ENCODE measurements at places on chromosomes 12 and 14.

GRCh38 chr14:58862416-58863160, 224.8 kb downstream of the DACT1 start:
- DNase-seq, result no peak

- no peak for DNase-seq
Observed at GRCh38 chr12:48084841-48085460, 20.9 kb downstream of the SENP1 start.

- DNase-seq, result no peak
Observed at GRCh38 chr12:125683748-125684381, 618.6 kb downstream of the AACS start.

GRCh38 chr12:24535334-24536069, 413.4 kb downstream of the BCAT1 start:
- no peak for DNase-seq

GRCh38 chr12:131105736-131106348, 152.1 kb downstream of the ADGRD1 start:
- DNase-seq, result peak; percentile 22

- no peak for DNase-seq
Observed at GRCh38 chr14:101174522-101174838, 271.0 kb upstream of the RTL1 start.

GRCh38 chr12:40106655-40107054, 774 bp upstream of the SLC2A13 start:
- DNase-seq, result no peak

- DNase-seq, result no peak
Observed at GRCh38 chr12:4244868-4245267, 28.7 kb upstream of the CCND2 start.

DNA sequence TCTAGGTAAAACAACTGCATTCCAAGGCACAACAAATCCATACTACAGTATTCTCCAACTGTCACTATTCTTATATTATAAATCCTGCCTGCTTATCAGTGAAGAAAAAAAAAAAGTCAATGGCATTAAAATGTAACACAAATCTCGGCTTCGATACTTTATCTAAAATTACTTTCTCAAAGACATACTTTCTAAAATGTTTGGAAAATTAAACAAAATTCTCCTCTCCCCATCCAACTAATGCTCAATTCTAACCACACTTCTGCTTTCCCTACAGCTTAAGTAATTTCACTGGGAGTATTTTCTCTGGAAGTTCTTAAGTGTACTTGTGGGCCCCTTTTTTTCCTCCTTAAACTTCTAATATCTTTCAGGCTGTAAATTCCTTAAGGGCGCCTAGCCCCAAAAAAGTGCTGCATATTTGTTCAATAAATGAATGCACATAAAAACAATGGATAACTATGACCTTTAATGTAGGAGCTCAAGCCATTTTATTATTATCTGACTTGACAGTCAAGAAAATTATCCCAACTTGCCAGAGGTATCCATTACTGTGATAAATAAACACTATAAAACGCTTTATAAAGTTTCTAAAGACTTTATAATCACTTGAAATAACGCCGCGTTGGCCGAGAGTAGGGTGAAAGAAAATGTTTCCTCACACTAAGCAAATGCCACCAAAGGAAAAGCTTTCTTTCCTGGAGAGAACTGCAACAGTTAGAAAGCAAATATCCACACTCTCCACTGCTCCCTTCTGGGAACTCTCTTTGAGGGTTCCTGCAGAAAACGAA, 977 bp downstream of the HEATR5A start:
- DNase-seq, result no peak

DNA sequence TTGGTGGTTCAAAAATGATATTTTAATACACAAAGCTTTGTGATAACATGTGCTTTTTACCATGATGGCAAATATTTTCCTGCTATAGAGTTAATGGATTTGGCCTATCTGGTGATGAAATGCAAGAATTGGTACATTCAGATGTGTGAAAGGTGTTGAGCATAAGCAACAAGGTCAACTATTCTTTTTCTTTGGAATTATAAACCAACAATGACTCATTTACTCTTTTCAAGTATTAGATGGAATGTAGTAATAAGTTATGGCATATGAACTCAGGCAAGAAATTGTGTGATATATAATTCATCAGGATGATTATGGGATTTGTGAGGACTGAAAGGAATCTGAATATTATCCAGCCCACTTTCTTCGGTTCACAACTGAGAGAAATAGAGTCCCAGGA, 471.4 kb downstream of the ETNK1 start:
- DNase-seq, result no peak

DNA sequence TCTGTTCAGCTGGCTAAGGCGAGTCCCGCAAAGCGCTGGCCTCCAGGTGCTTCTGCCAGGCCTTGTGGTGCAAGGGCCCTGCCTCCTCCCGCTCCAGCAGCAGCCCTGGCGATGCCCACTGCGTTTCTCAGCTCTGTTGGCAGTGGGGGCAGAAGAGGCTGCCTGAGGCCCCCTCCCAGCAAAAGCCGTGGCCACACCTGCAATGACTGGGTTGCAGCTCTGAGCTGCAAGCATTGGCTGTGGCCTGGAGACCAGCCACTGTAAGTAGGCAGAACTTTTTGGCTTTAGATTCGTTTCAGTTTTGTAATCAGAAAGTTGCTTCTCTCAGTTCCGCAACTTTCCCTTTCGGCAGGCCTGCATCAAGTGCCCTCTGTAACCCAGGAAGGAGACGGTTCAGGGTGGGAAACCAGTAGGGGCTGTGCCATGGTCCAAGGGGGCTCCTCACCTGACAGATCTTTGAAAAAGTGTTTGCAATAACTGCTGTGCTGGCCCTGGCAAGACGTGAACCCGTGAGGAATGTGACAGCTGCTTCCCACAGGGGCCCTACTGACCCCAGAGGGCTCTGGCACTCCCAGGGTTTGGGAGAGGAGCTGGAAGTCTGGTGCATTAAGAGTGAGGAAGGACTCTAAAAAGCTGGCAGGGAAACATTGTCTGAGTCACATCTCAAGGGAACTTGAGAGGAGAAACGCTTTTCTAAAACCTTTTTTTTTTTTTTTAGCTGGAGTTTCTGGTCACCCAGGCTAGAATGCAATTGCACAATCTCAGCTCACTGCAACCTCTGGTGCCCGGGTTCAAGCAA, 54.5 kb upstream of the MAX start:
- DNase-seq, result no peak

DNA sequence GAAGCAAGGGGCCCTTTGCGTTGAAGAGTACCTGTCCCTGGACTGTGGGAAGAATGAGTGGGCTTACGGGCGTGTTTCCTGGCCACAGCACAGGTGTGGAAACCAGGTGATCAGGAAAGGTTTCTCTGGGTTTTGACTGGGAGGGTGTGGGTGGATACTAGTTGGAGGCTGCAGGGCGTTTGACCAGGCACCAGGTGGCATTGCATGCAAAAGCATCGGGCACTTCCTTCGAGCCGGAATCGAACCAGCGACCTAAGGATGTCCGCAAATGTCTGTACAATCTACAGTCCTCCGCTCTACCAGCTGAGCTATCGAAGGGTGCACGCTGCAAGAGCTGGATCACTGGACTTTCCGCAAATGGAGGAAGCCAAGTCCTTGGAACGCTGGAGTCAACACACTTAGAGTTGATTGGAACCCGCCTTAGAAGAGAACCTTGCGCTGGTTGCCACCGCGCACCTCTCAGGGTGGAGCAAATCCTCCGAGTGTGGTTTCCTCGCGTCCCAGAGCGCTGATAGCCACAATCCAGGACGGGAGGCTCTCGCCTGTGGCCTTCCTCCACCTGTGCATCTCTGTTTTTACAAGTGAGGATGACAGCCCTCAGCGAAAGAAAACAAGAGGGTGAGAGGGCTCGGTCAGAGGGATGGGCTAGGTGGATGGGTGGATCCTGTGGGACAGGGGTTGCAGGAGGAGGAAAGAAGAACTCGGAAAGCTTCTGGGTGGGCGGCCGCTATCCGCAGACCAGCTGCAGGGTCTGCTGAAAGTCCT, 21.2 kb upstream of the RNASE4 start:
- DNase-seq, result peak; percentile 50

DNA sequence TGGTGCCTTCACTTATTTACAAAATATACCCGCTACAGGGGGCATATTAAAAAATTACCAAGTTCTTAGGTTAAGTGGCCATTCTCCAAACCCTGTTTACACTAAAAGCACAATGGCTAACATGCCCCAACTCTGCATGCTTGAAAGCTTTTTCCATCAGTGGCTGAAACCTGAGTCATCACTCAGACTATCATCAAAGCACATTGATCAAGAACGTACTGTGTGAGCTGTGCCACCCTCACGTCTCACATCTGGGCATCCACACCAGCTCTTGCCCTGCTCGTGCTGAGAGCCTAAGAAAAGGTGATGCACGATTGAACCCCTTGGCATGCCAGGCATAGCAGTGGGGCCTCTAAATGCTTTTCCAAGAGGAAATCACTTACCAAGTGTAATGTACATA, 13.2 kb downstream of the AQP6 start:
- DNase-seq, result no peak

DNA sequence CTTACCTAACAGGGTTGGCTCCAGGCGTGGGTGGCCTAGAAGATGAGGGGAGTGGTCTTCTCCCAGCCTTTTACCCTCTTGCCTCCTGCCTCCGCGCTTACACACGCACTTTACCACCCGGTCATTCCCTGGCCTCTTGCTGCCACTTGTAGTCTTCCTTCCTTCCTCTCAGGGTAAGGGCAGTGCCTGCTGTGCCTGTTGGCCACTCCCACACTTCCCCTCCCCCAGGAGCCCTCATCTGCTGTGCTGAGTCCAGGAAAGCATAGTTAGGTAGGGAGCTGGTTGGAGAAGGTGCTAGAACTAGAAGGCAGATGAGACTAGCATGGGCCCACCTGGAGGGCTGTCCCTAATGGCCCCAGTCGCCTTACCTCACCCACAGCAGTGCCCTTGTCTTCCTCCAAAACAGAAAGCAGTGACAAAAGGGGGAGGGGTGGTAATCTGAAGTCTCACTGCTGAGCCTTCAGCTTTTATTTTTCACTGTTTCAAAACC, 54.3 kb upstream of the SRSF5 start:
- no peak for DNase-seq

DNA sequence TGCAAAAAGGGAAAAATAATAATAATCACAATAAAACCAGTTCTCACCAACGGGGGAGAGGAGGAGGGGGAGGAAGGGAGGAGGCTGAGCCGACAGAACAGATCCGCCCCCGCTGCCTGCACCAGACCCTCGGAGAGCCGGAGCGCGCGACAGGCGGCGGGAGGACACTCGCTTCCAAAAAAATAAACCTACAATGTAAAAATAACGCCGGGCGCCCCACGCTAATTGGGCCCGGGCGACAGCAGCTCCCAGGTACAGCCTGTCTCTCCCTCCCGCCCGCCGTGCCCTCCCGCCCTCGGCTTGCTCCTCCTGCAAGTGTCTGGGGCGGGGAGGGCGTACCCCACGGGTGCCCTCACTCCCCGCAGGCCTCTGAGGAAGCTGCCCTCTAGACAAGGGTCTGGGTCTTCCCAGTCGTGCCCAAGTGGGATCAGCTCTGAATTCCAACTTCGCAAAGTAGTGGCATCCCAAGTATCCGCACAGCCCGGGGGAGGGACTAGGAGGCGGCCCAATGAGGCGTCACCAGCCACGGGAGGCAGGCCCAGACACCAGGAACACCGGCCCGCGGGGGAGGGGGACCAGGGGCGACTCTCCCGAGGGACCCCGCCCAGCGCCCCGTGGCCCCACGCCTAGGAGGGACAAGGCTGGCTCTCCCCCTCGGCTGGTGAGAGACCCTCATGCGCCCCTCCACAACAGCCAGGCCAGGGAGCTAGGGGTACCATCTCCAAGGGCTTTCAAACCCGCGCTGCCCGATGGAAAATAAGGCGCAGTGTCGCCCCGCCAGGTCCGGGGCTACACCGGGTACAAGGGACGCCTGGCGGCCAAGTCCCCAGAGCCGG, 1.0 kb downstream of the NCOR2 start:
- DNase-seq, result peak; percentile 55

DNA sequence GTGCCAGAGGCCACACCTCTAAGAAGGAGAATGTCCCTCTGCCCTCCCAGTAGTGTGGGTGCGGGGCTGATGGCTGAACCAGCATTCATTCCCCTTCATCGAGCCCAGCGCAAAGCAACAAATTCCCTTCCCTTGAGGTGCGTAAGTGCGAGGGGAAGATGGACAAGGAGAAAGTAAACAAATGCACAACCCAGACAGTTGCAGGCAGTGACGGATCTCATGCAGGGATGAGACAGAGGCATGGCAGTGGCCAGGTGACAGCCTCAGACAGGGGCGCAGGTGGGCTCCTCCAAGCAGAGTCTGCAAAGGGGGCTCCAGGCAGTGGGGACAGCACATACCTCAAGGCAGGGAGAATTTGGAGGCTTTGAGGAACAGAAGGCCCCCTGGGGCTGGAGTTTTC, 2.3 kb upstream of the MYL2 start:
- no peak for DNase-seq

- peak; percentile 79 for DNase-seq
Observed at GRCh38 chr12:6335451-6336078, 6.3 kb downstream of the TNFRSF1A start.

GRCh38 chr12:46918631-46919030, 92.8 kb upstream of the SLC38A4 start:
- no peak for DNase-seq

- no peak for DNase-seq
Observed at GRCh38 chr12:20567413-20567812, 127.7 kb upstream of the SLCO1C1 start.

DNA sequence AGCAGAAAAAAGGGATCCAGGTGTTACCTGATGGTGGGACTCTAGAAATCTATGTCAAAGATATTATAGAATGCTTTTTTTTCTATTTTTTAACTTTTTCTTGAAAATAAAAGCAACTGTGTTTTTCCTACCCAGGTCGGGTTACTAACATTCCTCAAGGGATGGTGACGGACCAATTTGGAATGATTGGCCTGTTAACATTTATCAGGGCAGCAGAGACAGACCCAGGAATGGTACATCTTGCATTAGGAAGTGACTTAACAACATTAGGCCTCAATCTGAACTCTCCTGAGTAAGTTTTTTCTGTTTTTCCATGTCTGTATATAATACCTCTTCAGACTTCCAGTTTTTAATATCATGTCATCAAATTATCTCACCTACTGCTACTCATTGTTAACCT, 27.6 kb upstream of the KCNMB4 start:
- DNase-seq, result no peak

DNA sequence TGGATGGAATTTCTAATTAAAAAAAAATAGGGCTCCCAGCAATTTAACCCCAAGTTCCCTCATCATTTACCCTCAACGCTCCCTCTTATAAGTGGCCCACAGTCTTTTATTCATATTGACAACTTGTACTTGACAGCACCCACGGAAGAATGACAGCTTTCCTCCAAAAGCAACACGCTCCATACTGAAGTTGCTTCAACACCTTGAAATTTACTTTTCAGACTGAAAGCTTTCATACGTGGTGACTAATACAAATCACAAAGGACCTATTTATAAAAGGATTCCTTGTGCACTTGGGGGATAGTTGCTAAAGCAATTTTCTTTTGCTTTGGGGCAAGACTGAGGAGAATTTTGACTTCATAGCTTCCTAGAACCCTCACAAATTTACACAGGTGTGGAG, 1629.4 kb upstream of the SEL1L start:
- DNase-seq, result no peak

DNA sequence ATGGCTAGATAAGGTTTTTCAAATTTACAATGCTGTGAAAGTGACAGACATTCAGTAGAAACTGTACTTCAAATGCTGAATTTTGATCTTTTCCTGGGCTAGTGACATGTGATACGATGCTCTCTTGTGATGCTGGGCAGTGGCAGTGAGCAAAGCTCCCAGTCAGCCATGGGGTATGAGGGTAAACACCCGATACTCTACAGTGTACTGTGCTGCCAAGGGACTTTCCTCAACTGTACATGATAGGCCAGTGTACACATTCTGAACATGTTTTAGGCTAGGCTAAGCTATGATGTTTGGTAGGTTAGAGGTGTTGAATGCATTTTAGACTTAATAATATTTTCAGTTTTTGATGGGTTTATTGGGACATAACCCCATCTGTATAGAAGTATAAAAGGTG, 17.6 kb downstream of the MBIP start:
- no peak for DNase-seq

- DNase-seq, result no peak
Observed at GRCh38 chr14:68535404-68536017, 257.4 kb downstream of the ZFP36L1 start.
